ENCODE measurements at places on chromosomes 16 and 17. TPM values are rescaled to one million over a fixed set of nuclear protein-coding genes. Genes with fewer than 3 reads are reported as not detected.

The BICDL2 gene
- polyA plus RNA-seq: 2.0 TPM

The RTN4RL1 gene
- 1.1 TPM for polyA plus RNA-seq

The MPV17L gene
- 8.0 TPM for polyA plus RNA-seq

The PHKB gene
- polyA plus RNA-seq: 73.7 TPM

The KRTAP9-4 gene
- not detected for polyA plus RNA-seq

The GPR142 gene
- 0.11 TPM for polyA plus RNA-seq

DNA sequence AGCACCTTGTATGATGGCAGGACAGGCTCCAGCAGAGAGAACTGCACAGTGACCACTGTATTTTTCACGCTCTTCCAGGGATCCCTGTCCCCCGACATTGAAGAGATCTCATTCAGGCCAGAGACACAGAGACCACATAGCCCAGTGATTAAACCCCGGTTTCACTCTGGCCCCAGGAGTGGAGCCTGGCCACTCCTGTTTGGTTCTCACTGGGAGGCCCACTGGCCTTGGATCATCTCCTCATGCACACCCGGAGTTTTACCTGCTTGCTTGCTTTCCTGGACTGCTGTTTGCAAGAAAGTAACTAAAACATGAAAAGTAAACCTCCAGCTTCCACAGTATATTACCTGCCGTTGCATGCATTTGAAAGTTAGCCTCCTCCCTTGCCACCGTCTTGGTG, 13.2 kb upstream of the CLEC18C start:
- no peak for DNase-seq

DNA sequence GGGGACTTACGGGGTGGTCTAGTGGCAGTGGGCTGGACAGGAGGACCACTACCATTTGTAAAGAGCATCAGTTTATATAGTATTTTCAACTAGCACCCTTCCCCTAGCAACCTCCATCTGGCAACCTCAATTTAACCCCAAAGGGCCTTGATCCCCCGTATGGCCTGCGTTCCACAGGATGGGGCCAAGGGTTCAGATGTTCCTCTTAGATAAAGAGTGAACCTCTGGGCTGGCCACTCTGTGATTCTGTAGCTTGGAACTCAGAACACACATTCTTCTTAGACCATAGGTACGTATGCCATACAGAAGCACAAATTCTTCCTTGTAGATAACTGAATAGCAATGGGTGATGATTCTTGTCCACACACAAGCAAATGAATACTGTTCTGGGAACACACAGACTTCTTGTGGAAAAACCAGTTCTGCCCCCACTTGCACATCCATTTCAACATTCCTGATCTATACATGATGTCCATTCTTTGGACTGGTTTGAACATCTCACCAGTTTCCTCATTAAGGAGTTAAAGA, 1.9 kb upstream of the GGA2 start:
- no peak for DNase-seq

DNA sequence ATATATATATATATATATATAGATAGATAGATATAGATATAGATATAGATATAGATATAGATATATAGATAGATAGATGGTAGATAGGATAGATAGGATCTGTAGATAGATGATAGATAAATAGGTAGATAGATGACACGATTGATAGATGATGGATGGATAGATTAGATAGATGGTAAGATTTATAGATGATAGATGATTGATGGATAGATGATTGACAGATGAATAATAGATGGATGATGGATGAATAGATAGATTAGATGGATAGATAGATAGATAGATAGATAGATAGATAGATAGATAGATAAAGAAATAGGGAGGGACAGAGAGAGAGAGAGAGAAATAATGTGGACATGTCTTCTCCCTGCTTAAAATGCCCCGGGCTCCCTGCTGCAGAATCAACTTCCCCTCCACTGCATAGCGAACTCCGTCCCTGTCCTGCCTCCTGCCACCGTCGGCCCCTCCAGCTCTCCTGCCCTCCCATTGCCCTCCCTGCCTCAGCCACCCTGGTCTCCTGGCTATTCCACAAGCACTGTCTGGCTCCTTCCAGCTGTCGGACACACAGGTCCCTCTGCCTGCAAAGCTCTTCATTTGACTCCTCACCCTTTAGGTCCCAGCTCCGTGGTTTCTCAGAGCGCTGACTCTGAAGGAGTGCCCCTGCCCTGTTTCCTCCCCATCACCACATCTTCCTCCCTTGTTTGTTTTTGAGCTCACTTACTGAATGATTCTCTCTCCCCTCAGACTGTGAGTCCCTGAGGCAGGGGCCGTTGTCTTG, 254.0 kb downstream of the KATNIP start:
- no peak for DNase-seq

GRCh38 chr17:18319604-18320256, 4.6 kb downstream of the SMCR8 start:
- DNase-seq: peak; percentile 31

DNA sequence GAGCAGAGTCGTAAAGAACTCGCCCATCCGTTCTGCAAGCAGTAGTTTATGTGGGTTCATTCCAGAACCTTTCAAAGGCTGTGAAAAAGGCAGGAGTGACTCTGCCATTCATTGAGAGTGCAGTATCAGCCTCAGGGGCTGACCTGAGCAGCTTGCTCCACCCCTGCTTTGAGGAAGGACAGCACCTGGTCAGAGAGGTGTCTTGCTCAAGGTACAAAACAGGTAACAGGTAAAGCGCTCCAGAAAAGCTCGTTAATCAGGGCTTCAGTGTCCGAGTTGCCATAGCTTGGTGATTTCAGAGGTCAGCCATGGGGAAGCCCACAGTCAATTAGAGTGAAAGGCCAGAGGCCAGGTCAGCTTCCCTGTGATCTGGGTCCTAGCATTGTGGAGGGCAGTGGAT, 251.1 kb downstream of the ABCC12 start:
- DNase-seq: no peak

DNA sequence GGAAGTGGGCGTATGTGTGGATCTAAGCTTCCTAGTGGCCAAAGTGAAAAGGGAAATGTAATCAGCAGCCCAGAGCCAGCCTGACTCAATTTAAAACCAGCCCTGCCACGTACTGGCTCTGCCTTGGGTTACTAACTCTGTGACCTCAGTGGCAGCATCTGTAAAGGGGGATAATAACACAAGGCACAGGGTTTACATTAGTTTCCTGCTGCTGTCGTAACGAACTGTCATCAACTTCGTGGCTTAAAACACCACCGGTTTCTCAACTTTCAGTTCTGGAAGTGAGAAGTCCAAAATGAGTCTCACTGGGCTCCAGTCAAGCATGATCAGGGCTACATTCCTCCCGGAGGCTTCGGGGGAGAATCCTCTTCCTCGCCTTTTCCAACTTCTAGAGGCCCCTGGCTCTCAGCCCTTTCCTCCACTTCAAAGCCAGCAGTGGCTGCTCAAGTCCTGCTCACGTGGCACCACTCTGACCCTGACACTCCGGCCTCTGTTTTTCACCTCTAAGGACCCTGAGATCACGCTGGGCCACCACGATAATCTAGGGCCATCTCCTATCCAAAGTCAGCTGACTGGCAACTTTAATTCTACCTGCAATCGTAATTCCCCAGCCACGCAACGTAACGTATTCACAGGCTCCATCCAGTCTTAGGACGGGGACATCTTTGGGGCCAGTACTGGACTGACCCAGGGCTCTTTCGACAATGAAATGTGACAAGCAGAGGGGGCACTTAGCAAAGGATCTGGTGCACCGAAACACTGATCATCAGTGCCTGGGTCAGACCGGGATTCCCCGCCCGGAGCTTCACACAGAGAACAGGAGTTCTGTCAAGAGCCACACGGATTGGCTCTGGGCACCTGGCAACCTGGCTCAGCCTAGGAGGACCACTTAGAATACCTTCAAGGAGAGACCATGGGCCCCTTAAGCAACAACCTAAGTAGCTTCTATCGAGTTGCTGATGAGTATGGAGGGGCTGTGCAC, 14.5 kb downstream of the TMC6 start:
- no peak for DNase-seq

DNA sequence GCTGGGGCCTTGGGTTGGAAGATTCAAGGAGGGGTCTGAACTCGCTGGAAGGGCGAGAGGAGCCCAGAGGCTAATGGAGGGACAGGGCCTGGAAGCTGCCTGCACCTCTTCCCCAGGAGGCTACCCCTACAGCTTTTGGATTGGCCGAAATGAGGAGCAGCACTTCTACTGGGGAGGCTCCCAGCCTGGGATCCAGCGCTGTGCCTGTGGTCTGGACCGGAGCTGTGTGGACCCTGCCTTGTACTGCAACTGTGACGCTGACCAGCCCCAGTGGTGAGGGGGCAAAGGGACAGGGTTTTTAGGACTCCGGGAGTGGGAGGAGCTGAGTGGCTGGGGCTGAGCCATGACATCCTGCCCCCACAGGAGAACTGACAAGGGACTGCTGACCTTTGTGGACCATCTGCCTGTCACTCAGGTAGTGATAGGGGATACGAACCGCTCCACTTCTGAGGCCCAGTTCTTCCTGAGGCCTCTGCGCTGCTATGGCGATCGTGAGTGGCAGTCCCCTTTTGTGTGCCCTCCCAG, 8.8 kb downstream of the CNTNAP1 start:
- DNase-seq: no peak

DNA sequence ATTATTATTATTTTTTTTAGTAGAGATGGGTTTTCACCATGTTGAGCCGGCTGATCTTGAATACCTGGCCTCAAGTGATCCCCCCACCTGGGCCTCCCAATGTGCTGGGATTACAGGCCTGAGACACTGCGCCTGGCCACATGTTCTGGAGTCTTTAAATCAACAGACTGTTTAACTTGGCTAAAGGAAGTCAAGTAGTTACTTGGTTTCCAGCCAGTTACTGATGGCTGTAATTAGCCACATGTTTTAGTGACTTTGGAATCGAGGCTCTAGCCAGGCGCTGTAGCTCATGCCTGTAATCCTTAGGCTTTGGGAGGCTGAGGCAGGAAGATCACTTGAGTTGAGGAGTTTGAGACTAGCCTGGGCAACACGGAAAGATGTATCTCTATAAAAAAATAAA, 699.2 kb upstream of the RBFOX1 start:
- DNase-seq: no peak

All from renal cortex interstitium (tissue), 15 donors.